Left renal cortex interstitium (tissue), 4 donors: ENCODE measurements at places on chromosomes 16 and 17.

DNA sequence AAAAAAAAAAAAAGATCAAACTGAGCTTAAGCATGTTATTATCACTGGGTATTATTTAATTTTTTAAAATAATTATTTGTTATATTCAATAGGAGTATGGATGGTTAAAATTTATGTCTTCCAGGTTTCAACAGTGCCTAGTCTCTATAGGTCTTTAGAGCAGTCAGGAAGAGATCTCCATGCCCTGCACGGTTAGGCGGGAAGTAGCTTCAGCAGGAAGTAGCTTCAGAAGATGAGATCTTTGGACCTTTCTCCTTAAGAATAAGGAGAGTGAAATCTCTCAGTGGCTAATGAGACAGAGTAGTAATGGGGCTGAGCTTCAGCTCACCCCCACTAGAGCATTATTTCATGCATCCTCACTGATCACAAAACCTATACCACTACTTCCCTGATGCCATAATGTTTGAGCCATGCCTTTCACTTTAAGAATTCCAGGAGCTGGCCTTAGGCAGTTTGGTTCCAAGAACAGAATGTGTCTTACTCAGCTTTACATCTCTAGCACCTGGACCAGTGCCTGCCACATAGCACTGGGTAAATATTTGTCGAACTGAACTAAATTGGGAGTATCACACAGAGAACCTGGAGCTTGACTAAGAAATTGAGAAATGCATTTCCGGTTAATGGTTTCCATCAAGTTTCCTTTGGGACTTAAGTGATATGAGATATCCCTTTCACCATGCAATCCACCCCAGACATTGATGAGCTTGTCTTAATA, 43.5 kb downstream of the SCPEP1 start:
- DNase-seq, result no peak

GRCh38 chr16:85238233-85238647, 126.0 kb upstream of the CIBAR2 start:
- DNase-seq, result no peak

- DNase-seq, result no peak
Observed at GRCh38 chr16:87457061-87457611, 35.7 kb downstream of the ZCCHC14 start.

DNA sequence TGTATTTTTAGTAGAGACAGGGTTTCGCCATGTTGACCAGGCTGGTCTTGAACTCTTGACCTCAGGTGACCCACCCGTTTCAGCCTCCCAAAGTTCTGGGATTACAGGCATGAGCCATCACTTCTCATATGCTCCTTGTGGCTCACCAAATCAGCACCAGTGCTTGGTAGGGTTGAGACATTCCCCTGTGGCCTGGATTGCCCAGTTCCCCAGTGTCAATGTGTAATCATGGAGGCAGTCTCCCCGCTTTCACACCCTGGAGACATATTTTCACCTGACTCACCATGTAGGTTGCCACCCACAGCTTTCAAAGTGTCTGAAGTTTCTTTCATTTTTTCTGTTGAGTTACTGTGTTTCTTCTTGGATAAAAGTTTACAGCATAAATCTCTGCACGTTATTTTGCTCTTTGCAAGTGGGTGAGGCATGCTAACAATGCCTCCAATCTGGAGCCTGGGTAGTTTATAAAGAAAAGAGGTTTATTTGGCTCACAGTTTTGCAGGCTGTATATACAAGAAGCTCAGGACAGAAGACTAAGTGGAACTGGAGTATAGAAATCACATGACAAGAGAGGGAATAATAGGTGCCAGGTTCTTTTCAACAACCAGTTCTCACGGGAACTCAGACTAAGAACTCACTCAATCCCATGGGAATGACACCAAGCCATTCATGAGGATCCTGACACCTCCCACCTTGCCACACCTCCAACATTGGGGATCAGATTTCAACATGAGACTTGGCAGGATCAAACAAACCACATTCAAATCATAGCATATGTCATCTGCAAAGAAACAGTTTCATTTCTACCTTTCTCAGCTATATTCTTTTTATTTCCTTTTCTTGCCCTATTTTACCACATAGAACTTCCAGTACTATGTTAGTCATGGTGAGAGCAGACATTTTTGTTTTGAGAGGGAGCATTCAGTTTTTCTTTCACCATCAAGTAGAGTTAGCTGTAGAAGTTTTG, 113.2 kb downstream of the PHKB start:
- no peak for DNase-seq

DNA sequence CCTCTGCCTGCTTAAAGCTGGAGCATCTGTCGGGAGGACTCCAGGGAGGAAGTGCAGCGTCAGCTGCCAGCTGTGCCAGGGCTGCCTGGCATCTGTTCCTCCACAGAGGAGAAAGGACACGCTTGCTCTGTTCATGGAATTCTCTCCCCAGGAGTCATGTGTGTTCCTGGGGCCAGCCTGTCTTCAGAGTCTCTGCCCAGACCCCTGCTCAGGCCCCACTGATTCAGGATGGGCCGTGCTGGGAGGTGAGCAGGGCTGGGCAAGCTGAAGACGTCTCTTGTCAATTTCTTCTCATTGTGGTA, 24.2 kb downstream of the CRISPLD2 start:
- DNase-seq, result no peak

GRCh38 chr17:64492481-64493109, 4.3 kb downstream of the POLG2 start:
- no peak for DNase-seq

DNA sequence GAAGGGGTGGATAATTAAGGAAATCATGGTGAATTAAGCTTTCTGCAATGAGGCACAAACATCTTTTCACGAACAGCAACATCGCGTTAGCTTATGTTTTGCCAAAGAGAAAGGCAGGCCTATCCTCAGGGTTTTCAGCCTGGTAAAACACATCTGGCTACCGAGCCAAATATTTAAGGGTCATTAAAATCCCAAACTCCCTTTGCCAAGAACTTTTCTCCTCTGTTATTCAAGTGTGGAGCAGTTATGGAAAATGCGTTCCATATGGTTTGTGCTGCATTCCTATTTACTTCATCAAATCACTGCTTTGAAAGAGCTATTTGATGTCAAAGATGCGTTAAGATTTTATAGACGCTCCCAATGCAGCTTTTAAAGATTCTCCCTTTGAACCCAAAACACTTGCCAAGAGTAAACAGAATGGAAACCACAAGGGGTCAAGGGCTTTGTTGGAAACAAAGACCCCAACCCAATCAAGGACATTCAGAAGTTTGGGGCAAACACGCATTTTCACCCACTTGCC, 308.3 kb upstream of the CDH5 start:
- DNase-seq, result peak; percentile 60

DNA sequence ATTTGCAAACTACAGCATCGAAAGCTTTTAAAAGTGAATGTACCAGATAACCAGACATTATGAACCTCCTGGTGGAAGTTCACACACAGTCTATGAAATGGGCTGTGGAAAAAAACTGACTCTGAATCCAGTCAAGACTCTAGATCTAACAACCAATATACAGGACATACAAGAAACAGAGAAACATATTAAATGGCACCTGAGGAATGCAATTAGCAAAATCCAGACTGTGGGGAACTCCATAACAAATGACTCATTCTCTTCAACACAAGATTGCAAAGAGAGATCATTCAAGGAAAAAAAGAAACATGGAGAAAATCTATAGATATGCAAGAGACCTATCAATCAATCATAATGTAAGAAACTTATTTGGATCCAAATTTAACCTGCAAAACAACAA, 119.0 kb downstream of the MYO1D start:
- no peak for DNase-seq

- no peak for DNase-seq
Observed at GRCh38 chr17:68352041-68352440, 60.7 kb downstream of the ARSG start.

DNA sequence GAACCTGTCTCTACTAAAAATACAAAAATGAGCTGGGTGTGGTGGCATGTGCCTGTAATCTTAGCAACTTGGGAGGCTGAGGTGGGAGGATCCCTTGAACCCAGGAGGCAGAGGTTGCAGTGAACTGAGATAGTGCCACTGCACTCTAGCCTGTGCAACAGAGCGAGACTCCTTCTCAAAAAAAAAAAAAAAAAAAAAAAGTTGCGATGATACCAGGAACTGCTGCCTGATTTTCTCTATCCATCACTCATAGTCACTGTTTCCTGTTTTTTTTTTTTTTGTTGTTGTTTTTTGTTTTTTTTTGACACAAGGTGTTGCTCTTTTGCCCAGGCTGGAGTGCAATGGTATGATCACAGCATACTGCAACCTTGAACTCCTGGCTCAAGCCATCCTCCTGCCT, 59.2 kb downstream of the ABCC1 start:
- DNase-seq, result no peak

GRCh38 chr17:36525888-36526287, 8.8 kb downstream of the MYO19 start:
- no peak for DNase-seq

- DNase-seq, result no peak
Observed at GRCh38 chr16:4386951-4387565, 15.4 kb downstream of the VASN start.

DNA sequence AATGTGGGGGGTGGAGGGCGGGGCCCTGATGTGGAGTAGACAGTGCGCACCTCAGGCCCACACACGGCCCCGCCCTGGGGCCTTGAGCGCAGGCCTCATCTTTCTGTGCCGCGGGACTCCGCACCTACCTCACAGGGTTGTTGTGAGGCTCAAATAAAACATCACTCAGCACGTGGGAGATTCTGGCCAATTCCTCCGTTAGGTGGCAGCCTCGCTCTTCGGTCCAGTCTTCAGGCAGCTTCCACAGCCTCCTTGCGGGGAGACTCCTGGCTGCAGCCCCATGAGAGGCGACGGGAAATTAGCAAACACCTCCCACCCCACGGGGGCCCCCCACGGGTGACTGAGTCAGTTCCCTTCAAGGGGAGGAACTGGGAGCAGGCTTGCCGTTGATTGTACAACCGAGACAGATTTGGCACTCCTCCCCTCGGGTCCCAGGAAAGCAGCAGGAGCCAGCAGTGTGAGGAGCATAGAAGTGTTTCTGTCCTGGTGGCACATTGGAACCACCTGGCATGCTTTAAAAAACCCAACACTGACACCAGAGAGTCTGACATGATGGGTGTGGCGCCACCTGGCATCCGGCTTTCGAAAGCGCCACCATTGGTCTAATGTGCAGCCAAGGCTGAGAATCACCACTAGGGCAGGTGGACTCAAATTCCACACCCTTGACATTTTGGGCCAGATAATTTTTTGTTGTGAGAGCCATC, 7.6 kb downstream of the MRM1 start:
- DNase-seq, result no peak

GRCh38 chr17:83183145-83183948, 103.9 kb downstream of the METRNL start:
- DNase-seq, result no peak

DNA sequence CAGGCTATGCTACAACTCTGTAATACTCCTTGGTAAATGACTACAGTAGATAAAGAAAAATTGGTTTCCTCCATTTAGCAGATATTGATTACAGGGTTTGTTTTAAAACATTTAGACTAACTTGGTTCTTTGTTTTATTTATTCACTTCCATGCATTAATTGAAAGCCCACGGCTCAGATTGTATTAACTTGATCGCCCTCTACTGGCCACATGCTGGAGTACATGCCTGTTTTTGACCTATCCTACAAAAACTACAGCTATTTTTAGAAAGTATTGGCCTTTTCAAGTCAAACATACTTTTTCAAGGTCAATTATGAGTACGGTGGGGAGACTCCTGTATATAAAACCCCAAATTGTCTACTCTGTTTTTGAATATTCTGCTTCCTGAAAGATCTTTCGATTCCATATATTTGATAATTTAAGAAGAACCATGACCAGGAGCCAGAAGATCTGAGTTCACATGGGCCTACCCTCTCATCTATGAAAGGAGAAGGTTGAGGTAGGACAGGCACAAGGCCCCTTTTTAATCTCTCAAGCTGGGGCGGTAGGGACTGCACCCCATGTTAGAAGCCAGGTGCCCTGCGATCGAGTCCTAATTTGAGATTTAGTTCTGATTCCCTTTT, 51.8 kb downstream of the CA10 start:
- DNase-seq, result no peak

GRCh38 chr16:920051-920681, 50.6 kb downstream of the LMF1 start:
- no peak for DNase-seq

GRCh38 chr17:16212793-16213192, 2.5 kb downstream of the NCOR1 start:
- no peak for DNase-seq

- DNase-seq, result no peak
Observed at GRCh38 chr17:31136319-31136718, 41.5 kb downstream of the NF1 start.

GRCh38 chr16:30930160-30930571, 6.8 kb downstream of the FBXL19 start:
- DNase-seq, result no peak

GRCh38 chr17:40980596-40980995, 3.5 kb downstream of the KRT40 start:
- DNase-seq, result no peak

DNA sequence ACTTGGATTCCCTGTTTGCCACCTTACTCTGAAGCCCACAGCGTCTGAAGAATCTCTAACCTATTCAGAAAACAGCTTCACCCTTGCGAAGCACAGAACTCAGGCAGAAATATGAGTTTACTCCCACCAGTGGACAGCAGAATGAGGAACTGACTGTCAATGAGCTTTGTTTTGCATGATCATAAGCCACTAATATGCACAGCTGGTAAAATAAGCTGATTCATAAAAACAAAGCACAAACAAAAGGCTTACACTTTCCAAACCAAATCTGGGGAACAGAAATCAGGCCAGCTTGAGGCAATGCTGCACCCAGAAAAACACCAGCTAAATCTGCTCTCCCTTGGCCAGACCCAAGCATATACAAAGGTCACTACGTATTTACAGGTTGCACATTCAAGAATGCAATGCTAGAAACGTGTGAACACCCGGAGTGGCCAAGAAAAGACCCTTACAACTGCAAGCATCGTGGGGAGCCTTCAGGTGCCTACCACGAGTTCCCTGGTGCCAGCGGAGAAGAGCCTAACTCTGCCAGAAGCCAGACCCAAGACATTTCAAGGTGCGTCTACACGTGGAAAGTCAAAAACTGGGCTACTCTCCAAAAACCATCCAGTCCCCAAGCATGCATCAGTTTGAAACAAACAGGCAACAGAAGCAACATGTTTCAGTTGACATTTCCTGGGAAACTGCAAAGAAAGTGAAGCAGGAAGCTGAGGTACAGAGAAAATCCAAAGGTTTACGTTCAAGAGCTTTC, 207.1 kb downstream of the ZFHX3 start:
- no peak for DNase-seq

GRCh38 chr17:34869641-34870040, 91.6 kb downstream of the CCT6B start:
- no peak for DNase-seq

- DNase-seq, result no peak
Observed at GRCh38 chr16:11408216-11408615, 63.0 kb downstream of the RMI2 start.

GRCh38 chr17:2309338-2310154, 5.8 kb downstream of the SRR start:
- peak; percentile 0 for DNase-seq
